Effector memory CD8-positive, alpha-beta T cell (primary cell): ENCODE measurements at places on chromosomes 2 and 18.

DNA sequence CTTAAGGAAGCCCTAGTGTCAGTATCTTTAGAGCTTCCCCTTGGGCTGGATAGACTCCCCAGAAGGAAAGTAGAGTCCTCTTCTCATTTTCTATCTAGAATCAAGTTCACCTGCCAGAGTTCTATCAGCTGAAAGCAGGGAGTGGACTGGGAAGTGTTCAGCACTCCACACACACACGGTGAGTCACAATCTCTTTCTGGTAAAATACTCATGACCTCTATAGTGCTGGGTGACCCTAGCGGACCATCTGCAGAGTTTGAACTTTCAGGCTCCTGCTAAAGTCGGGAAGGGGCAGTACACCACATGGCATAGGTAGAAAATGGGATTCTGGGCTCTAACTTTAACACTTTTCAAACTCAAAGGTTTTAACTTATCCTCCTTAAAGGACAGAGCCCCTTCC, 43.3 kb downstream of the SAP130 start:
- DNase-seq: no peak

DNA sequence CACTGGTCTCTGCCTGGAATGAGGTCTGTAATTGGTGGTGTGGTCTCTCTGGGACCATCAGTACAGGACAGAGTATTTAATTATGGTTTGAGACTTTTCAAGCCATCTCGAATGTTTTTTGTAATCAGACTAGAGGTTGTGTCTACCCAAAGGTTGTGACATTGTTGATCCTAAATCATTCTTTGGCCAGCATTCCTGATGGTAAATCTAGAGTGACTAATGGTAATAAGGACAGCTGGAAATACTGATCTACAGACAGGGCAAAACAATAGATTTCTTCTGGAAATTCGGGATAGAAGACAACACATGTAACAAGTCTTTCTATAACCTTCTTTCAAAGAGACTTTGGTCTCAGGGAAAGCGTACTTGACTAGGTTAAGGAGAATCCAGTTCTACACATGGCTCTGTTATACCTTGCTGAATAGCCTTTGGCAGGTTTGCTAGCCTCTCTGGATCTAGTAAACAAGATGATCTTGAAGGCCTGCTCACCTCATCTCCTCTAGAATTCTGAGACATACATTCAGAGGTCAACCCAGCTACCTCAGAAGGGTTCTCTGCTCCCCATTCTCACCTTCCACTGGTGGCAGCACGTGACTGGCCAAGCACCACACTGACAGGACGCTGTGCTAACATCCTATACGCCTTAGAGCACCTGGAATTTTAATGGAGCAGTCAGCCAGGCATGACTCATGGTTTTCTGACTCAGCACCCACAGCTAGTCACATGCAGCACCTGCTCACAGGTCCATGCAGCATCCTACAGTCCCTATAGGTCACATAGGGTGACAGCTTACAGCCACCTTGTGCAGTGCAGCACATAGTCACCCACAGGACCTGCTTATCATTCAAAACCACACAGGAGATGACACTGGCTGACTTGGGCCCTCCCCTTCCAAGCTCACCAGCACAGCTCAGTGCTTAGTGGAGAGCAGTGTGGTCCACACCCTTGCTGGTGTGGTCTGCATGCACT, 12.2 kb downstream of the PLB1 start:
- peak; percentile 41 for DNase-seq

DNA sequence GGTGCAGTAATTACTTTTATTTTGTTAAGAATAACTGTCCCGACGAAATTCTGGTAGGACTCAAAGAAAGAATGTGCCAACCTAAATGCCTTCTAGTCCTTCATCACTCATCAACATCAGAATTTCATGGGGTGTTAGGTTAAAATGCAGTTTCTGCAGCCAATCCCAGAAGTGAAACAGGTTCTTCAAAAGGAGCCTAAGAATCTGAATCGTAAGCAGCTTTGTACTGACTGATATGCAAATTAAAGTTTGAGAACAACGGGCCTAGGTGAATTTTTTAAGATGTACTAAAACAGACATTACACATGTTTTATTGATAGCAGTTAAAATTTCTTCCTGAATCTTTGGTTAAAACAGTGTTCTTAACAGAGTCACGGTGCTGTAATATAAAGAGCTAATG, 140.3 kb upstream of the ZC3H15 start:
- DNase-seq: no peak

DNA sequence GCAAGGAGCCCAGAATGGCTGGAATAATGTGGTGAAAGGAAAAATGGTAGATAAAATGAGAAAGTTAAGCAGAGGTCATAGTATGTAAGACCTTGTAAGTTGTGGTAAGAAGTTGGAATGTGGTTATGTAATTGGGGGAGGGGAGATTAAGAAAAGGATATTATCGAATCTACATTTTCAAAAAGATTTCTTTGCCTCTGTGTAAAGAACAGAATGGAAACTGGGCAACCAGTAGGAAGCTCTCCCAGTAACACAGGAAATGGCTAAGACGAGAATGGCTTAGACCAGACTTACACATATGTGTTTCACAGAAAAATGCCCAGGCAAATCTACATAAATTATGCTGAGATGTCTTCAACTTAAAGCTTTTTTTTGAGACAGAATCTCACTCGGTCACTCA, 13.2 kb downstream of the MEMO1 start:
- no peak for DNase-seq

DNA sequence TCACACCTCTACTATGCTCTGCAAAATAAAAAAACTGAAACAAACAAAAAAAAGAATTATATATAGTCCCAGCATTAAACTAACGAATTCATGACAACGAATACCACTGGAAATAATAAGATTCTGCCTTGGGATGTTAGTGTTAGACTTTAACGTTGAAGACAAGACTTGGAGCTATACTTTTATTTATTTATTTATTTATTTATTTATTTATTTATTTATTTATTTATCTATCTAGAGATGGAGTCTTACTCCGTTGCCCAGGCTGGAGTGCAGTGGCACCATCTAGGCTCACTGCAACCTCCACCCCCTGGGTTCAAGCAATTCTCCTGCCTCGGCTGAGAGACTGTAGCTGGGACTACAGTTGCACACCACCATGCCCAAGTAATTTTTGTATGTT, 27.2 kb upstream of the PAPOLG start:
- DNase-seq: no peak

DNA sequence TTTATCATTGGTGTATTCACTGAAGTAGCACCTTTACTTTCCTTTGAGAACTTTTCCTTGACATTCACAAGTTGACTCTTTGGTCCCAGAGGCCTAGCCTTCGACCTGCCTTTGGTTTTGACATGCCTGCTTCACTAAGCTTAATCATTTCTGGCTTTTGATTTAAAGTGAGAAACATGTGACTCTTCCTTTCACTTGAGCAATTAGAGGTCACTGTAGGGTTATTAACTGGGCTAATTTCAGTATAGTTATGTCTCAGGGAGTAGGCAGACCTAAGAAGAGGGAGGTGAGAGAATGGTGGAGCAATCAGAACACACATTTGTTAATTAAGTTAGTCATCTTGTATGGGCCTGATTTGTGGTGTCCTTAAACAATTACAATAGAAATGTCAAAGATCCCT, 1040.7 kb upstream of the SLC39A10 start:
- DNase-seq: no peak

- DNase-seq: no peak
Observed at GRCh38 chr18:13539843-13540476, 186.4 kb downstream of the FAM210A start.
